Activated CD4-positive, alpha-beta T cell treated with anti-CD3 and anti-CD28 coated beads, Interleukin-2, amount 50 U/mL, for 48 hours (primary cell): ENCODE measurements at places on chromosomes 2 and 18.
A peak's percentile ranks its signal among the peaks of the same experiment; 100 is the strongest.

DNA sequence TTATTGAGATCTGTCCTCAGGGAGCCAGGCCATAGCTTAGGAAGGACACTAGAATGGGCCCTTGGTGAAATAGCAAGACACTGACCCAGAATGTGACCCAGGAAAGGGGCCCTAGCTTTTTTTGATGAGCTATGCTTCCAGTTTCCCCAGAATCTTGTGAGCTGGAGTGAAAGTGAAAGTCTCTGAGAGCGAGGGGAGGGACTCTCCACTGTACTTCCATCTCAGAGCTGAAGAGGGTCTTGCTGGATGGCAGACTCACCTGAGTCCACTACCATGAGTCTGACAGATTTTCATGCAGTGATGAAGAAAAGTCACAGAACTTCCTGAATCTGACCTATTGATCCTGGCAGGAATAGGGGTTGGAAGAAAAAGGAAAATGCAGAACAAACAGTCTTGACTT lies 3.1 kb downstream of the ARHGAP25 start:
- no peak for DNase-seq

- DNase-seq: peak; percentile 48
Measured at GRCh38 chr2:218658671-218659257, 659 bp downstream of the ZNF142 start.

DNA sequence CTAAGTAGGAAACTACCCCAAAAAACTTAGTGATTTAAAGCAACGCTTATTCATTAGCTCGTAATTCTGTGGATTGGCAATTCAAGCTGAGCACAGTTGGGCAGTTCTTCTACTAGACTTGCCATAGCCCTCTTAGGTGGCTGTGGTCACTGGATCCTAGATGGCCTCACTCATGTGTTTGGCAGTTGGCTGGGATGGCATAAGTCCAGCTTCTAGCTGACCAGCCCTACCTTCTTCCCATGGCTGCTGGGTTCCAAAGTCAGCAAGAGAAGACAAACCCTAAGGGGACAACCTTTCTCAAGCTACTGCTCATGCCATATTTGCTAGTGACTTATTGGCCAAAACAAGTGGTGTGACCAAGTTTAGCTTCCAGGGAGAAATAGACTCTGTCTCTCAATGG lies 95.3 kb downstream of the COPS8 start:
- DNase-seq: no peak

- DNase-seq: peak; percentile 66
Measured at GRCh38 chr2:241620419-241620769, 16.6 kb downstream of the THAP4 start.

DNA sequence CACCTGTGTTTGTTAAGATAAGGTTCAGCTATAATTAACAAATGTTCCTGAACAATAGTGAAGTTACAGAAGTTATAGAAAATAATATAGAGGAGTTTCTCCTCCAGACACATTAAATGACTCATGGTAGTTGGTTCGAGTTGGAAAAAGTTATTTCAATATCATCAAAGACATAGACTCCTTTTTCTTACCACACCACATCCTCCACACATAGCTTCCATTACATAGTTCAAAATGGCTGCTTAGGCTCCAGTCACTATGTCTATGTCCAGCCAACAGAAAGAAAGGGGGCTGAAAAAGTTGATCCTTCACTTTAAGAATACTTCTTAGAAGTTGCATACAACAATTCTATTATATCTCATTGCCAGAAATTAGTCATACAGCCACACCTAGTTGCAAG lies 50.7 kb downstream of the DYNAP start:
- DNase-seq: no peak

GRCh38 chr2:193315428-193316091 lies 1120.8 kb upstream of the TMEFF2 start:
- DNase-seq: no peak

GRCh38 chr2:168730344-168730743 lies 72.1 kb upstream of the NOSTRIN start:
- DNase-seq: no peak

DNA sequence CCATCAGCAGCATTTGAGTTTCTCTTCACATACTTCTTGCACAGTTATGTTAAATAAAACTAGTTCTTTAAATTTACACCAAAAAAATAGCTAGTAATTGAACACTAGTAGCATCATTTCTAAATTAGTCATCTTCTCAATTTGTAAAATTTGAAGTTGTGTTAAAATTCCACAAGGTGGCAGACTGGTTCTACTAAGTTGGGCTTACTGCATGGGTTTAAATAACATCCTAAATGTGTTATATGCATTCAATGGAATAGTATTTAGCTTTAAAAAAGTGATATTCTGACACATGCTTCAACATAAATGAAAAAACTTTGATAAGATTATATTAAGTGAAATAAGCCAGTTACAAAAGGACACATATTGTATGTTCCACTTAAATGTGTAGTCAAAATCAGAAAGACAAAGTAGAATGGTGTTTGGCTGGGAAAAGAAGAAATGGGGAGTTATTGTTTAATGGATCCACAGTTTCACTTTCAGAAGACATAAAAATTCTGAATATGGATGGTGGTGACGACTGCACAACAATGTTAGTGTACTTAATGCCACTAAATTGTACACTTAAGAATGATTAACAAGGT lies 28.7 kb upstream of the RPRD1A start:
- no peak for DNase-seq

DNA sequence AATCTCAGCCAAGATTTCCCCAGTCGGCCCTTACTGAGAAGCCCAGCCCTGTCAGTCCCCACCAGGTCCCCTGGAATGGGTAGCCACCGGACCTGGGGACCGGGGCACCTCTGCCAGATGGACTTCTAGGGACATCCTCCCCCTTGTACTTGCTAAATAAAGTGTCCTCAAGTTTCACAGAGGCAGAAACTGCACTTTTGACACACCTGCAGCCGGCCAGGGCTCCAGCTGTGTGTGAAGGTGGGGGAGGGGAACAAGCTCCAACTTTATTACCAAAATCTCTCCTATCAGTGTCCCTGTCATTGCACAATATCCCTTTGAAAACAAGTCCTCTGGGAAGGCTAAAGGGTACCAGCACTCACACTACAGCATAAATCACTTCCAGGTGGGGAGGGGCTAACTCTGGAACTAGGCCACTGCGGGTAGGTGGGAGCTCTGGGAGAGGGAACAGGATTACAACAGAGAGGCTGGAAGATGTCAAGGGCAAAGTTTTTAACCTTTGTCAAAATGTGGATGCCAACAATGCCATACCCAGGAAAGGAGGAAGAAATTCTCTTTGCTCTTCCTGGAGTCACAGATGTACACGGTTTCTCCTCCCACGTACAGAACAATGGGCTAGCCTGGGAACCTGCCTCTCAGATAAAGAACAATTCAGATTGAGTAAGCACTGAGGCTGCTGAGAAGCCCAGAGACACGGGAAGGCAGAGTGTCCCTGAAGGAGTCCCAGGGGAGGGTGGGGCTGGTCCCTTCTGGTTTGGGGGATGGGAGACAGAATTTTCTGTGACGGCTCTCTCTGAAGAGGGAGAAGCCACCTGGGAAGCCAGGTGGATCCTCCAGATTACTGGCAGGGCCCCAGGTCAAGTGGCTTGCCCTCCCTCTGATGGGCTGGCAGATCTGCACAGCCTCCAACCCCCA lies 11.0 kb downstream of the SDC1 start:
- no peak for DNase-seq

GRCh38 chr2:223214394-223215253 lies 162.6 kb downstream of the KCNE4 start:
- no peak for DNase-seq

GRCh38 chr2:21039080-21039556 lies 4.8 kb downstream of the APOB start:
- no peak for DNase-seq

- no peak for DNase-seq
Measured at GRCh38 chr2:223475901-223476300, 126.3 kb downstream of the SCG2 start.

GRCh38 chr2:134675314-134675713 lies 43.5 kb downstream of the TMEM163 start:
- DNase-seq: no peak

GRCh38 chr18:31825772-31826171 lies 65.1 kb upstream of the SLC25A52 start:
- no peak for DNase-seq

- DNase-seq: no peak
Measured at GRCh38 chr18:61612517-61612916, 279.3 kb downstream of the CDH20 start.

DNA sequence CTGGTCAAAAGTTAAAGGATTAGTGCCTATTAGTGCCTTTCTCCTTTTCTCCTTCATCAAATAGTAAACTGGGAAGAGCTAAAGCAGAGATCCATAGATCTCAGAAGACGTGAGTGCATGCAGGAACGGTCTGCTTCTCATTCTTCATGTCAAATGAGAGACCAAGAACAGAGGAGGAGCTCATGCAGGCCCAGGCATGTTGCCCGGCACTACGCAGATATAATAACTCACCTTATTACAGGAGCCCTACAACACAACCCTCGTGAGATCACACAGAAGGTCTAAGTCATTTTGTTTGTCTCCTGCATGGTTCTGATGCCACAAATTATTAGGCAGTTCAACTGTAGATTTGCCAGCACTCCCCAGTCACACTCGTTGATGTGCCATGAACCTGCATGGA lies 71.8 kb downstream of the CMPK2 start:
- no peak for DNase-seq

- no peak for DNase-seq
Measured at GRCh38 chr2:73243884-73244570, 9.9 kb downstream of the CCT7 start.

DNA sequence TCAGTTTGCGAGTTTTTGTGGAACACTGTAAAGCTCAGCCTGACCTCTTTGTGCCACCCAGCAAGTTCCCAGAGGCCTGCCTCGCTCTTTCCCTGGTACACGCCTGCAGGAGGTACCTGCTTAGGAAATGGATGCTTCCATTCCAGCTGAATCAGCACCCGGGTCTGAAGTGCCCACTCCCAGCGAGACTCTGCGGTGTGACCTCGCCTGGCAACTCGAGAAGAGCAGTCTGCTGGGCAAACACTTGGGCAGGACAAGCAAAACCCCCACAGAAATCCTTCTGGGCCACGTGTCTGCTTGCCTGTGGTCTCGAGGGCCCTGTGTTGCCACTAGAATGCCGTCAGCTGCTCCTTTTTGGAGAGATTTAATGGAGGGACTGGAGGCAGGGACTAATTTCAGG lies 127.6 kb downstream of the MAPK4 start:
- DNase-seq: no peak

- DNase-seq: no peak
Measured at GRCh38 chr18:64380117-64380516, 231.2 kb upstream of the LINC00305 start.

DNA sequence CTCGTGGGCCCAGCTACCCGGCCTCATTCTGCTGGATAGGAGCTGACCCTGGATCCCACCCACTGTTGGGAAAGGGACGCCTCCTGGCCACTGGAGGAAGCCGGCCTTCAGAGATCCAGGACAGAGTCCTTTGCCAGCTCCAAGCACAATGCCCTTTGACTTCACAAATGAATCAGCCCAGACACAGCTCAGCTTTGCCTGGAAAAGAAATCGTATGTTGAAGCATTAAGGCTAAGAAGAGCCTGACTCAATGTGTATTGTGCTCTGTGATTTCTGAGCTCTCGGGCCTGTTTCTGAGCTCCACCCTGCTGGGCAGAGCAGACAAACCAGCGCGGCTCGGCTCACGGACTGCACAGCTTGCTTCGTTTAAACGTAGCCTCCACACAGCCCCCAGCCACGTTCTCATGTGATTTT lies 162.9 kb upstream of the APCDD1 start:
- DNase-seq: no peak
